ENCODE measurements at places on chromosomes 5 and 9.

- no peak for DNase-seq
Observed at GRCh38 chr9:120878188-120879130, 1.5 kb upstream of the PHF19 start.

- no peak for DNase-seq
Observed at GRCh38 chr5:161846746-161847145, 1.2 kb upstream of the GABRA1 start.

DNA sequence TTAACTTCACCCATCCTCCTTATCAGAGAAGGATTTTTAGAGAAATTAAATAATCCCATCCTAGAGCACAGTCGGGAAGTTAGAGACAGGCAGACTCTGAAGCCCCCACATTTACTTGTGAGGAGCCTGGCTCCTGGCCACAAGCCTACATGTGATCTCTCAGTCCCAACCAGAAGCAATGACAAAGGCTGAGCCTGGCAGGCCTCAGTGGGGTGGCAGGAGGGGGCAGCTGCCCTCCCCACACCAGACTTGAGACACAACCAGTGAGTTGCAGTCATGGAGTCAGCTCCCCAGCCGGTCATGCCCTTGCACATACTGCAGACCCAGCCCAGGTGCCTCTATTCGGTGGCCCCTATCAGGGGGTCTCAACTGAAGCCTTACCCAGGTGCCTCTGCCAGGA, 11.0 kb downstream of the NAIF1 start:
- DNase-seq: no peak

DNA sequence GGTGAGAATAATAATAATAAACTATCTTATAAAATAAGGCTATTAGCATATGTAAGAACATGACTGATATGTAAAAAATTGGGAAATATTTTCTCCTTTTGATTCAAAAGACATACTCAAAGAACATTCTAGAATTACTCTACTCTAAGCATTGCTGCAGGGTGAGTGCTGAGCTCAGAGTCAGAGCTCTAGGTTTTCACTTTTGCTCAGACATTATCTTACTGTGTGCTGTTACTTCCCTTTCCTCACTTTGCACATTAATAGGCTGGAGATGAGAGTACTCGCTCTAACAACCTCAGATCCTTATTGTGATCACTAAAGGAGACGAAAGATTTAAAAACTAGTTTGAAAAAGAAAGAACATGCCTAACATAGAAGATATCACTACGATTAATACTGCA, 99.4 kb upstream of the C9orf72 start:
- no peak for DNase-seq

DNA sequence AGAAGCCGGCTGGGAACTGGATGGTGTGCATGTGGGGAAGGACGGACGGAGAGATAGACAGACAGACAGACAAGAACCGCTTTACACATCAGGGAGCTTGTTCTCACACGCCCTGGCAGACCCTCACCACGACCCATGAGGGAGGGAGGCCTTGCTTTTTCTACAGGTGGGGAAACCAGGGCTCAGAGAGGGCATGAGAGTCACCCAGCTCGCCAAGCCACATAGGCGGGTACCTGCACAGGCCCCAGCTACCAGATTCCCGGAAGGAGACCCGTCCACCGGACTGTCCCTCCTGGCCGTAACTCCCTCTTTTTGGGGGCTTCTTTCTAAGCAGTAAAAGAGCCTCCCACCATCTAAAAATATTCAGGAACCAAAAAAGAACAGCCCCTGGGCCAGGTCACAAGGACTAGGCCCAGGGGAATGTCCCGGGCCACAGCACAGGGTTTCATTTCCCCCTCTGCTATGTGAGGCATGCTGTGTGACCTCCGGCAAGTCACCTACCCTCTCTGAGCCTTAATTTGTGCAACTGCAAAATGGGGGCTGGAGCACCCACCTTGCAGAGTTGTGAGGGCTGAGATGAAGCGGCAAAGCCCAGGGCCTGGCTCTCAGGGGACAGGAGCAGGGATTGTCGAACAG, 84.4 kb upstream of the SARDH start:
- DNase-seq: no peak

DNA sequence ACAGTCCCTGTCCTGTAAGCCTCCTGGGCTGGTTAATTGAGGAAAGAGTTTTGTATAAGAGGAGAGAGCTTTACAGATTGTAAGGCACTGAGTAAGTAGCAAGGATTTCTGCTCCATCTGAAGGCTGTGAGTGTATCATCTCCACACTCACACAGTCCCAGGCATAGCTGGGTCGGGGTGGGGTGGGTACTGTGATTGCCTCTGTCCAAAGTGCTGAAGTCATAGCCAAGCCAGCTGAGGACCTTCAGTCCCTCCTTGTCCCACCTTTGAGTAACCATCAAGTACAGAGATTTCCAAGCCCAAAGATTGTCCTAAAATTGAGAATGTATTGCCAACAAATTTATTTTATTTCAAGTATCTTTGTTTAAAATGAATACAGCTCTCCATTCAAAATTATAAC, 5.5 kb upstream of the DNAJB5 start:
- no peak for DNase-seq

- no peak for DNase-seq
Observed at GRCh38 chr5:170571281-170571731, 67.5 kb downstream of the KCNIP1 start.

DNA sequence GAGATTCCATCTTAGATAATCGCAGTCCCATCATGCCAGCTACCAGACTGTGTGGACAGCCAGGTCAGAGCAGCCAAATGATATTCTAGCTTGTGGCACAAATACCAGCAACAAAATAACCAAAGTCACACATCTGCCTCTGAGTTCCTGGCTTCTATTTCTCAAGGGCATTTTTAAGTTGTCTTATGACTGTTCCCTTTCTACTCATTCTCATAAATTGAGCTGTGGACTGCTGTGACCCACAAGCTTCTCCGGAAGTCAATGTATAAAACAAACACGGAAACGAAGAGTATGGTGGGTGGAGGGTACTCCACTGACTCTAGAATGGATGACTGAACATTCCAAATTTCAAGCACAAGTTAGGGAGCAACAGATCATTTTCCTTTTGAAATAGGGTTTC, 43.9 kb downstream of the PDCD1LG2 start:
- DNase-seq: no peak

- DNase-seq: no peak
Observed at GRCh38 chr5:138354926-138355378, 2.5 kb downstream of the KDM3B start.

DNA sequence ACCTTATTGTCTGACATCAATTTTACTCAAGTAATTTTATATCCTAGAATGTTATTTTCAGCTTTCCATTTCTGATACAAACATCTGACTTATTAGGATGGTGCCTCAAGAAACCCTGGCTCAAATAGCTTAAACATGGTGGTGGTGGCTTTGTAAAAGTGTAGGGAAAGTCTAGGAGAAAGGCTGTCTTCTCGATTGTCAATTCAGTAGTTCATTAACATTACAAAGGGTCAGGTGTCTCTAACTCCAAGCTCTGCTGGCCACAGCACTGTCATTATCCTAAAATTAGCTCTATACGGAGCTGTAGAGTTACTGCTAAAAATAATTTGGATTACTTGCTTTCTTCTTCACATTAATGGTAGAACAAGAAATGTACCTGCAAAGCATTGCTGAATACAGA, 1360.1 kb upstream of the CDH6 start:
- no peak for DNase-seq

DNA sequence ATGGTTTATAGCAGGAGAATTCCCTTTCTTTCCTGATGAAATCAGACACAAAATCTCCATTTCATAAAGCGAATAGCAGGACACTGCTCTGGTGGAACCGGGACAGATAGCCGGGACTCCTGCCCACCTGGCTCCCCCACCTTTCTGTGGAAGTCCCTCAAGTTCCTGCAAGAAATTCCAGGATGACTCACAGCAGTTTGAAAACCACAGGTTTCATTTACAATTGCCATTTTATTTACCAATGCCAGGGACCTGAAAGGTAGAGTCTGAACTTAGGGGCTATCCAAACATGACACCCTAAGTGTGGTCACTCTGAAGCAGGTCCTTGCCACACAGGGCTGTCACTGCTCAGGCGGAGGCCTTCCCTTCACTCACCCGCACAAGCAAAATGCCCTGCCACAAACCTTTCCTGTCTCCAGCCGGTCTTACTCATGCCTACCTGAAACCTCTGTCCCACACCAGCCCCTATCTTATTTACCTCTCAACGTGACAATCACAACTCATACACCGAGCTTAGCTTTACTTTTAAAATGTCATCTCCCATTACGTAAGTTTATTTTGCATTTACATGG, 63.3 kb upstream of the TAF1L start:
- no peak for DNase-seq

DNA sequence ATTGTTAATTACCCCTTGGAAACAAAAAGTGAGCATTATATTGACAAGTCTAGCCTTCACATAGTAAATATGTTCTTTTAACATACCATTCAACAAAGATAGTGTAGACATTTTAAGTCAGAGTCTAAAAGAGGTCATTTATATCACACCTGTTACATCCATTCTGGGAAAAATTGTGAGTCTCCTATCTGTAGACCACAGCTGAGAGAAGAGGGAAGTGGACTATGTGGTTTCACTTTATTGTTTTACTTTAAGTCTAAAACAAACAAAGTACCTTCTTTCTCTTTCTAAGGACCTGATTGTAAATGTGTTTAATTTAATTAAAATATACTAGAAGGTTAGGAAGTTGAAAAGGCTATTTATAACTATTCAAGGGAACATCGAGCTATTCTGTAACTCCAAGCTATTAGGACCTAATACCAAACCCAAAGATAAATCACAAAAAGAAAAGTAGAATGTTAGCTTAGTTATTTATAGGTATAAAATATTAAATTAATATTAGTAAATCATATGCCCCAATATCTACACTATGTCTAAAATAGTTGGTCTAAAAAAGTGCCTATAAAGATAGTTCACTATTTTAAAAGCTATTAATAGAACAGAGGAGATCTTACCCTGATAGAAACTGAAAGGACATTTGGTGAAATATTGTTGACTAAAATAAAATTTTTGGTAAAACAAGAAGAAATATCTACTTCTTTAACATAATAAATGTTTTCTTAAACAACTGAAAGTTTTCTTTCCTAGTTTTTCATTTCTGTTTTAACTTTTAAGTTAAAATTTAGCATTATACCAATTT, 134.9 kb downstream of the TMEM167A start:
- DNase-seq: no peak

DNA sequence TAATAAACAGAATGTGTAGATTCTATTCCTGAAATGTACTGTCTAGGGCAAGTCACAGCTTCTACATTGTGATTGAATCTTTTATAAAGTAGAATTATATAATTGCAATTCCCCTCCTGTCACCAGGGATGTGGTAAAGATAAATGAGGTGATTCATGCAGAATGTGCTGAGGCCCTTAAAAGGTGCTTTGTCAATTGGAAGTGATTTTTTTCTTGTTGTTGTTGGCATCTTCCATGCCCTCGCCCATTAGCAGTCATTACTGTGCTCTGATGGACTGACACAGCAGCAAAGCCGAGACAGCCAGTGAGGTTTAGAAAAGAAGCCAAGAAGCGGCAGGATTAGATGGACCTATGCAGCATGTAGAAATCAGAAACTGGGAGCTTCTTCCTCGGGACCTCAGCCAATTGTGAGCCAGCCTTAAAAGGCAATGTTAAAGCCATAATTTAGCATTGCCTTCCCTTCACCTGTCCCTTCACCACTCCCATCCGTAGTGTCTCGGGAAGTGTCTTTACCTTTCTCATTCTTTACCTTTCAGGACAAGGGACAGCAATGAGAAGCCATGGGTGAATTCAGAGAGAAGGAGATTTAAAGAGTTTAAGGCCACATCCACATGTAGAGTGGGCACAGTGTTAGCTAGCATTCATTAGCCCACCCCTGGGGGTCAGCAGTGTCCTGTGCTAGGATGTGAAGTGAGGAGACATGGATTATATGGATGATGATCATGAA, 257.8 kb downstream of the PLK2 start:
- no peak for DNase-seq

- no peak for DNase-seq
Observed at GRCh38 chr9:112170968-112171367, 4.1 kb downstream of the SUSD1 start.

DNA sequence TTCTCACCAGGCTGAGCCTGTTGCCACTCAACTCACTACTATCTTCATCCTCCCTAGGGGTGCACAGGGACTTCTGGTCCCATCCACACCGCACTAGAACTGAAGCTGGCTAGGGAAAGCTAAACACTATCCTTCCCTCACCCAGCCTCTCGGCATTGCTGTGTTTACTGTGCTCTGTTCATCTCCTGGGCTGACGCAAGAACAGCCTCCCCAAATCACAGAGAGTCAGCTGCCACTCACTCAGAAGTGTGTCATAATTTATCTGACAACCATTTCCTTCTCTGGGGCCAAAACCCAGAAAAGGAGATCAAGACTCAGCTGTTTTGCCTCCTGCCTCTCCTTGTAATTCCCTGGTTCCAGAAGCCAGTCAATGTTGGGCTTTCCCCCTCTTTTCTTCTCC, 92.8 kb downstream of the ARHGEF28 start:
- no peak for DNase-seq

DNA sequence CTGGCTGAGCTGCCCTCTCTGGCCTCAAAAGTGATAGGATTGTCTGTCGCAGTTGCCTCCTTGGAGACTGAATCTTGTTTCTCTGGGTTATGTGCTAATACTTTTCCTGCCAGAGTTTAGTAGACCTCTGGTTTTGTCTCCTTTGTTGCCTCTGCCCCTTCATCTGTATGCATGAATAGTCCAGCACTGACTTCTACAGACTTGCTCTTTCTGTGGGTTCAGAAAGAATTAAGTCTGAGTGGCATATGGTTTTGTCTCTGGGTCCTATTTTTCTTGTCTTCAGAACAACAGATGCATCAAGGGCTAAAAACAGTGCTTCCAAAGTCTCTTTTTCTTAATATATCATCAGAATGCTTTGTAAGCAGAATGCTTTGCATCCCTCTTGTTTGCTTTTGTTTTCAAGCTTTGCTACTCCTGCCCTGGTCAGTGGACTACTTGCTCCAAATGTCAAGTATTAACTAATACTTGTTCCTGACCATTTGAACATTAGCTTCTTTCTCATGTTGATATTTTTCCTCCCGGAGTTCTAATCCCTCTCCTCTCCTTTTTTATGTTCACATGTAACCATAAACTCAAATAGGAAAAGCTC, 131.7 kb downstream of the UNC13B start:
- DNase-seq: no peak

Data from cortex of kidney (tissue), 1 donor.